ENCODE measurements at places on chromosomes 4 and X.

DNA sequence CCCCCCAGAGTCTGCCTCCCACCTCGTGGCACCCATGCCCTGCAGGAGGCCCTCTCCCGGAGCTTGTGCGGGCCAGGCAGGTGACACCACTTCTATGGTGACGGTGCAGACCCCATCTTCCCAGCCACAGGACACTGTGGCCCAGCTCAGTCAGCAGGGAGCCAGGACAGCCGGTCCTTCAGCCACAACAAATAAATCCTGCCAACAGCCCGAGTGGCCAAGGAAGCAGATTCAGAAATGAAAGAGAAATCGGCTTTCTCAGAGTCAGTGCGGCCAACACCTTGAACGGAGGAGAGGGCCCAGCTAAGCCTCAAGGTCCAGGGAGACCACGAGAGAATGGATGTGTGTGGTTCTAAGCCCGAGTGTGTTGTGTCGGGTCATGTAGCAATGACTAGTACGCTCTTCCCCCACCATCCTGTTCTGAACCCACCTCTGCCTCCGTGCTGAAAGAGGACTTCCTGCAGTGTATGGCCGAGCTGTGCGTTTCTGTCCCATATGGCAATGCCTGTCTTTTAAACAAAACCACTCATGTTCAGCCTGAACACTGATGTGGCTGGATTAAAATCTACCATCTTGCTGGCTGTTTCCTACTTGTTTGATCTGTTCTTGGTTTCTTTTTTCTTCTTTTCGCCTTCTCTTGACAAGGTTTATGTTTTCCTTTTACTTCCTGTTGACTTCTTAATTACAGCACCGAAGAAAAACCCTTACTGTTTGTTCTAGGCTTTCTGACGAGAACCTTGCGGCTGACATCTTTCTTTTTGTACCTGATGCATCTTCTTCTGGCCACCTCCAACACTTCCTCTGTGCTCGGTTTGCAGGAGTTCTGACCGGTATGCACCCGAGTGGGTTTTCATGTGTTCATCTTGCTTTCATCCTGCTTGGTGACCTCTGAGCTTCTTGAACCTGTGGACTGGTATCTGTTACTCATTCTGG is 53.1 kb downstream of the GAK start:
- no peak for DNase-seq

DNA sequence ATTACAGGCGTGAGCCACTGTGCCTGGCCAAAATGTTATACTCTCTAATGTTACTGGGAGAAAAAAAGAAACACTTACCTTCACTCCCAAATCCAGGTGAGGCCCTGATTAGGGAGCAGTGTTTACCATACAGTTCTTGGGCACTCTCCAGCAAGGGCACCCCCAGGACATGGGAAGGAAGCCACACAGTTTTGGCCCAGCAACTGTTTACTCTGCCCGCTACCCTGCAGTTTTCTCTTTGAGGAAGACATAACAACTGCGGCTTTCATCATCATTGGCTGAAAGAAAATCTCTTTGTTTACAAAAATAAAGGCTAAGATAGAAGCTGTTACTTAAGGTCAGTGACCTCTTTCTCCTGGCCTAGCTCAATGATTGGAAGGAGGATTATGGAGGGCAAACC is 145.5 kb upstream of the DUSP21 start:
- no peak for DNase-seq

- no peak for DNase-seq
Measured at GRCh38 chr4:119057417-119057816, 78.2 kb upstream of the MYOZ2 start.

DNA sequence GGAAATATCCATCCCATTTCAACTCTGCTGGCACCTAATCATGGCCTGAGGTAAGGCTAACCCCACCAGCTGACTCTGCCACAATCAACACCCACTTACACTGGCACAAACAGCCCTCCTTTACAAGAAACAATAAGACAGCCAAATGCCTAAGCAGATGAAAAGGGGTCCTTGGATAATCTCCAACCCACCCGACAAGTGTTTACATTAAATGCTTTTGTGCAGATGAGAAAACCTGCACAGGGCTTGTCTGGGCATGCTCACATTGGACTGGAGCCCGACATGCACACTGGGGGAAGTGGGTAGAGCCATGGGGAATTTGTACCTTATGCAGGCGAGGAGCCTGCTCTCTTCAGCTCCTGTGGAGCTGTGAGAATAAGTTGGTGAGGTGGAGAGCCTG is 138.9 kb upstream of the ITM2A start:
- no peak for DNase-seq

DNA sequence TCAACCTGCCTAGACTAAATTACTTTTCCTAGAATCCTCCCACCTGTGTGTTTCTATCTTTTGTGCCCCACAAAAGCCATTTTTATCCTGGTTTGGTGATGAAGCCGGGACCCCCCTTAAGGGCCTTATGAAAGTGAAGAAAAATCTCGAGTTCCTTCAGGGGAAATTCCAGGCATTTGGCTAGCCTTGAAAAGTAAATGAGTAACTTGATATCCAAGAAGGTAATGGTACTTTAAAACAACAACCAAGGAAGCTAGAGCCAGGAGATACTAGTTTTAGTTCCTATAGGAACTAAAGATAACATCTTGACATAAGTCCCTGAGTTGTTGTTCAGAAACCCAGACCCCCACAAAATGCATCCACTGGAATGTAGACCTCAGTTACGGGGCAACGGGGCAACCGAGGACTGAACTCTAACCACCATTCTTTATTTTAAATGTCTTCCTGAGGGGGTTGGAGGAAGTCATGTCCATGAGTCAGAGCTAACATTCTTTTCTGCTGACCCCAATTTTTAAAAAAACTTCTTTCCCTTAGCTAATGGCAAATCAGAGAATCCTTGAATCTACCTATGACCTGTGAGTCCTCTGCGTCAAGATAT is 73.9 kb downstream of the VCX3A start:
- no peak for DNase-seq

DNA sequence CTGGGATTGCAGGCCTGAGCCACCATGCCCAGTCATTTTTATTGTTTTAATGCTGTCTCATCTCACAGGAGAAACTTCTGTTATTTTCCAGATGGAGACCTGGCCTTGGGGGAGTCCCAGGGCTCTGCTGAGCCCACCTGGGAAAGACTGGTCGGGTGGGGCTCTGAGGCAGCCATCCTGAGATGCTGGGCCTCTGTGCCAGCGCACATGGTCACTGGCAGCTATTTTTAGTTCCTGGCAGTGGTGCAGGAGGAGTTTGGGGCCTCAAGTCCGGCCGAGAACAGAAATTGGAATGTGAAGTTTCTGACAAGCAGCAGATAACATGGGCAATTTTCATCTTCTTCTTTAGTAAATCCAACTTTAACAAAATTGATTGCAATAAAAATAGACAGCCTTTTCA is 44.5 kb downstream of the SORCS2 start:
- DNase-seq = no peak

DNA sequence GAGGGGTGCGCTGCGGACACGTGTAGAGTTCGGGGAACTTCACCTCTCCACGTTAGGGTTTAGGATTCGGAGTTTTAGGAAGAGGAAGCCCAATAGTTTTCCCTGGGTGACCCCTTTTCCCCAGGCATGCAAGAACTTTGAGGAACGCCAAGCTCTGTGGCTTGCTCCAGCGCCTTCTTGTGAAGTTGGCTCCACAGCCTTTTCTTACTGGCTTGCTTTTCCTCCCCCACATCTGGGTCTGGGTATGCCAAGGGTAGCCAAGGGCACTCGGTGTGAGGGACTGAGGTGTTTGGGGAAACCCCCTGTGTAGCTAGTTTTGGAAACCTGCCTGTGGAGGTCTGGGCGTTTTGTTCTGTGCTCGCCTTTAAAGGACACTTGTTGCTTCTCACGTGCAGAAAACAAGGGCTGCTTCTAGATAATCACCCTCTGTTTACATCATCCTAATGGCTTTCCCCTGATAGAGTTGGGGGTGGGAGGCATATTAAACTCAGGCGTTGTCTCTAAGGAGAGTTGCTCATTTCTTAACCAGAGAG is 746 bp downstream of the EDNRA start:
- no peak for DNase-seq

DNA sequence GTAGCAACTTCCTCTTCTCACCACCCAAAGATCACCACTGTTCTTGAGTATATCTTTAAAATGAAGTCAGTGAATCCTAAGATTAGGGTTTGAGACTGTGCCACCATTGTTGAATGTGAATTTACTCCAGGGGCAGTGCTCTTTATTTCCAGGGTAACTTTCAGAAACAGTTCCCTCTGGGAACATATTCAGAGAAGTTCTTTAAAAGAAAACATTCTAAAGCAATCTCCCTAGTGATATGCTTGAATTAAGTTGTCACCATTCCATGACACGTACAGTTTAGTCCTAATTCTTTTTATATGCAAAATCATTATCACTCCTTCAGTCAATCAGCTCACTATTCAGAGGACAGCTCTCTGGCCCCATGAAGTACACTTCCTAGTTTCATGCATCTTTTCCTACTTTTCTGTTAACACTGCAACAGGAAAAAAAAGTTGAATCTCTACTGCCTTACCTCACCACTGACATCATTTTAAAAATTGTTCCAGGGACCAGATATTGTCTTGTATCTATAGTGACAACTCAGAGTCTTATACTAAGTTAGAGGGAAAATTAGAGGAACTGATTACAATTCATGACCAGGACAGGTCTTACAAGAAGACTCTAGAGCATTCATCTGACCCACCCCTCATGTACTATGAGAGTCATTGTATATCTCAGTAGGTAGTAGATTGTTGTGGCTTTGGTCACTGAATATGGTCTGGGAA is 49.8 kb downstream of the PARM1 start:
- no peak for DNase-seq

GRCh38 chr4:71607780-71608677 is 175.8 kb downstream of the GC start:
- peak; percentile 6 for DNase-seq

GRCh38 chrX:53080628-53081580 is 1.3 kb upstream of the TSPYL2 start:
- no peak for DNase-seq

GRCh38 chr4:154164931-154165839 is 326.4 kb downstream of the DCHS2 start:
- no peak for DNase-seq

GRCh38 chrX:10111364-10112148 is 45.2 kb upstream of the CLCN4 start:
- DNase-seq = peak; percentile 29

DNA sequence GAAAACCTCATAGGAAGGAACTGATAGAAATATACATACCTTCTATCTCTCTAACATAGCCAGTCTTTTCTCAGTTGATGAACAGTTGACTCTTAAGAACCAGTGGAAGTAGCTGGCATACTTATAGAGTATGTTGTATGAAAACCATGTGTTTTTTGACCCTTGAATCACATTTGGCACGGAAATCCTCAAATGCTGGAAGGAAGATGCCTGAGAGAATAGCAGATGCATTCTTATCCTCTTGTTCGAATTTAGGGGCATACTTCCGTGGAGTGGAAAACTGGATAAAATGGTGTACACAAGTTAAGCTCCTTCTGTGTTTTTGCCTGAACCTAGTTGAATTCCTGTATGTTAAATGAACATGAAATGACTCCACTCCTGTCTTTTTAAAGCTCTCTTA is 145.5 kb downstream of the PCDH7 start:
- no peak for DNase-seq

GRCh38 chr4:89860971-89861370 is 24.0 kb upstream of the SNCA start:
- no peak for DNase-seq

GRCh38 chrX:127207326-127207725 is 387.8 kb downstream of the PRR32 start:
- DNase-seq = no peak

DNA sequence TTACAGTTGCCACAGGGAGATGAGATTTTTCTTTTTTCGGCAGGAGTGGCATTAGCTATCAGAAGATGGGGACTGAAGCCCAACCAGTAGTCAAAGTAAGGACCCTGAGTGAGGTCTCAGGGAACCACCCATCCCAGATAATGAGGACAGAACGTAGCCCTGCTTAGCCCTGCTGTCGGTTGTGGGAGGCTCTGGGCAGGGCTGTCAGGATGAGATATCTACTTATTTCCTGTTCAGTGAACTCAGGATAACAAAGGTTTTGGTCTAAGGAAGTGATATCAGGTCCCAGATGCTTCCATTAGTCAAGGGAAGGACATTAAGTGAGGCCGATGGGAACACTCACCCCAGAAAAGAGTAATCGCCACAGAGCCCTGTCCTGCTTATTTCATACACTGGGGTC is 2.3 kb downstream of the MAGEB16 start:
- no peak for DNase-seq

GRCh38 chr4:42910459-42910858 is 17.9 kb downstream of the GRXCR1 start:
- no peak for DNase-seq

- DNase-seq = no peak
Measured at GRCh38 chrX:29652484-29652883, 562.9 kb upstream of the MAGEB2 start.

DNA sequence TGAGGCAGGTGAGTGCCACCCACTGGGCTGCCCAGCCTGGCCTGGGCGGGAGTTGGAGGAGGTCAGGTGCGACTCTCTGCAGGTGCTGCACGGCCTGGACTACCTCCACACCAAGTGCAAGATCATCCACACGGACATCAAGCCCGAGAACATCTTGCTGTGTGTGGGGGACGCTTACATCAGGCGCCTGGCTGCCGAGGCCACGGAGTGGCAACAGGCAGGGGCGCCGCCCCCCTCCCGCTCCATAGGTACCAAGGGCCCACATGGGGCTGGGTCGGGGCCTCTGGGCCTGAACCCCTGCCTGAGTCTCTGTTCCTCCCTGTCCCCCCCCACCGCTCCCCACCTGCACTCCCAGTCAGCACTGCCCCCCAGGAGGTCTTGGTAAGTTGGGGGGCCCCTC is 2.0 kb downstream of the SRPK3 start:
- no peak for DNase-seq

- DNase-seq = no peak
Measured at GRCh38 chrX:86154553-86154952, 6.3 kb downstream of the DACH2 start.

- no peak for DNase-seq
Measured at GRCh38 chrX:45508454-45508853, 307.8 kb upstream of the DIPK2B start.

DNA sequence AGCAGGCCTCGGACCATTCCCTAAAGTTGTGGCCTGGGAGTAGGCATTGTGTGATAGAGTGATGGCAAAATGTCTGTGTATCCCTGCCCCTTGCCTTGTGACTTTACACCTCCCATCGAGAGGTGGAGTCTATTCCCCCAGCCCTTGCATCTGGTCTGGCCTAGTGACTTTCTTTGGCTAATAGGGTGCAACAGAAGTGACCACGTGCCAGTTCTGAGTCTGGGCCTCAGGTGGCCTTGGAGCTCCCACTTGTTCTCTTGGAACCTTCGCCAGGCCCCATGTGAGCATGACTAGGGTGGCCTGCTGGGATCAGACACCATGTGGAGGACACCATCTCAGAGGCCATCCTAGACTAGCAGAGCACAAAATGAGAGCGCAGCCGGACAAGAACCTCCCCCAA is 3.9 kb upstream of the RNF4 start:
- no peak for DNase-seq

GRCh38 chr4:7823416-7823824 is 116.2 kb downstream of the AFAP1 start:
- no peak for DNase-seq
